ENCODE measurements at places on chromosomes 1 and 21. TPM values are rescaled to one million over a fixed set of nuclear protein-coding genes. Genes with fewer than 3 reads are reported as not detected.
A peak's percentile ranks its signal among the peaks of the same experiment; 100 is the strongest.

DNA sequence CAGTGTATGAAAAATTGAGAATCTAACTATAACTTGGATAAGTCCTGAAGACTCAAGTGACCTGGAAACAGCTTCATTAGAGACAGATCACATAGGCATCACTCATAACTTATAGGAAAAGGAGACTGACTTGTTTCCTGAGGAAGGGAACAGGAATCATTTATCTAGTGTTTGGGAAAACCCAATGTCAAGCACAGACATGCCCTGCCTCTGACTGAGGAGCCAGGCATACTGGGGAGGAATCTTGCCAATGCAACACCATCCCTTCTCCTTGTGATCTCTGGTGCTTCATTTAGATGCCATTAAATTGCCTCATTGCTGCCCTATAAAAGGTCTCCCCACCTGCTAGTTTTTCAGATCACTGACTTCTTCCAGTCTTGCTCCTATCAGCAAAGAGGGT, 10.3 kb downstream of the LCE4A start:
- no peak overlapping the region for H3K4me3 ChIP-seq
- no peak for DNase-seq
- no peaks in the 10 kb centered on the region for H3K36me3 ChIP-seq
- no peak overlapping the region for H3K27ac ChIP-seq
- no peaks in the 10 kb centered on the region for H3K27me3 ChIP-seq

DNA sequence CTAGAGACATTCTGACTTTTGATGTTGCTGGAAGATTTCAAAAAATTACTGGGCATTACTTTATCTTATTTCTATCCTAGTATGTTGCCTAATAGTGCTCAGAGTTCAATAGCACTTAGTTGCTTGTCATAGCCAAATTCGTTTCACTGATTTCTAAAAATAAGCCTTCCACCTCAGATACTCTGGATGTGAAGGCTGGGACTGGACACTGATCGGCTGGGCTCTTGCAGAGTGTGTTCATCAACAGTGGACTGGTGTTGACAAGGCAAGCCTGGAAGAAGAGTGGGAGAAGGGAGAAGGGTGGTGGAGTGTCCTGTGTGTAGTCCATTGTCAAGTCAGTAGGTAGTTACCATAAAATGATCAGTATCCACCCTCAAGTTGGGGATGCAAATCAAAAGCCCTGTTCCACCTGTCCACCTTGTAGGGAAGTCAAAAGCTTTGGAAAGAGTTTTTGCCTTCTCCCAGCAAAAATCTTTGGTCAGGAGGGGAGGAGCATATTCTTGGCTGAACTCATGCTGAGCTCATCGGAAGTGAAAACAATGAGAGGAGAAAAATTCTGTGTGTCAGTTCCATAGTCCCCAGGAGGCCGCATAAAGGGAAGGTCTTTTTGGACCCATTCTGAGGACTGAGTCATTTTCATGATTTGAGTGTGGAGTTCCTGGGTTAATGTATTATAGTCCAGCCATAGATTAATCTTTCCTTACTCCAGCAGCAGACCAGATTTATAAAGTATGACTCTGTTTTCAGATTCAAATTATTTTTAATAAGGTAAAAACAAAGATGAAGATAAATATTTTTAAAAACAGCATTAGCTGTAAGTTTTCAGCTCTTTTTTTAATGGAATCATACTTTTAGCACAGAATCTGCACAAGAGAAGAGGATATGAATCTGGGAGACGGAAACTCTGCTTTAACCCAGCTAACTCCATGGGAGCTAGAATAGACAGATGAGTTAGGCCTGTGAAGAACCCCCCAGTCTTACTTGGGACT, 99.5 kb upstream of the BMP8A start:
- peaks cover 78% of the 10 kb centered on the region for H3K4me1 ChIP-seq
- peaks cover 23% of the 10 kb centered on the region for H3K36me3 ChIP-seq
- peak overlapping the region; percentile 15 for H3K4me3 ChIP-seq
- H3K27me3 ChIP-seq = no peaks in the 10 kb centered on the region
- DNase-seq = peak; percentile 91
- H3K27ac ChIP-seq = peak overlapping the region; percentile 94

GRCh38 chr1:24151175-24151533, 8.2 kb upstream of the IL22RA1 start:
- no peak overlapping the region for H3K4me3 ChIP-seq
- peaks cover 12% of the 10 kb centered on the region for H3K4me1 ChIP-seq
- DNase-seq = no peak

DNA sequence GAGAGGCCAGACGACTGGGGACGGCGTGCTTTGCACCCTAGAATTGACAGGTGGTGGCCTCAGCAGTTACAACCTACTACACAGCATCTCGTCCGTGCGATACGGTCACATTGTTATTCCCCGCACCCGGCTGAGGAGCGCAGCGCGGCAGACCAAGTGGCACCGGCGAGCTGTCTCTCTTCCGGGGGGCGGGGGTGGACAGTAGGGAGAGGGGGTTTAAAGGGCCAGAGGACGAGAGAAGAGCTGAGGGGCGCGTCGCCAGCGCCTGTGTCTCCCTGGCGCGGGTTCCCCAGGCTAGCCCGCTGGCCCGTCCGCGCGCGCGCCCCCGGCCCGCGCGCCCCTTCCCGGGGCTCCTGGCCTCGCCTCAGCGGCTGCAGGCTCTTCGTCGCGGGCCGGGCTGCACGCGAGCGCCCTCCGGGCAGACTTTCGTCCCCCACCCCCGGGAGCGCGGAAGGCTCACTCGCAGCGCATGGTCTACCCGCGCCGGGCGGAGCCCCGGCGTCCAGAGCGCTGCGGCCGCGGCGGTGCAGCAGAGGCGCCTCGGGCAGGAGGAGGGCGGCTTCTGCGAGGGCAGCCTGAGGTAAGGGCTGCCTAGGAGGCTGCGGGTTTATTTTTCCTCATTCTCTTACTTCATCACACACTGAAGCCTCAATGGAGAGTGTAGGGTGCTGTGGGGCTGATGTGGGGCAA, at the start of gene PDE4B:
PDE4B (plus strand) TSS at position 227 of the 690 bp plus-strand sequence.
- peaks cover 17% of the 10 kb centered on the region for H3K27me3 ChIP-seq
- peak within 1 kb of the TSS; percentile 68 for H3K4me3 ChIP-seq
- H3K36me3 ChIP-seq = no peaks in the 10 kb centered on the region
- H3K4me1 ChIP-seq = peaks cover 8% of the 10 kb centered on the region

SNX7 gene
- 39.9 TPM for total RNA-seq

- H3K27ac ChIP-seq = no peak overlapping the region
- no peaks in the 10 kb centered on the region for H3K27me3 ChIP-seq
- H3K4me1 ChIP-seq = no peaks in the 10 kb centered on the region
- DNase-seq = no peak
Observed at GRCh38 chr1:56028244-56028643, 551.1 kb downstream of the PLPP3 start.

FAM177B gene
- not detected for total RNA-seq

GRCh38 chr1:183716286-183716685, 63.2 kb upstream of the APOBEC4 start:
- H3K27me3 ChIP-seq = no peaks in the 10 kb centered on the region
- no peak overlapping the region for H3K27ac ChIP-seq
- no peak for DNase-seq
- no peaks in the 10 kb centered on the region for H3K4me1 ChIP-seq
- H3K4me3 ChIP-seq = no peak overlapping the region

DNA sequence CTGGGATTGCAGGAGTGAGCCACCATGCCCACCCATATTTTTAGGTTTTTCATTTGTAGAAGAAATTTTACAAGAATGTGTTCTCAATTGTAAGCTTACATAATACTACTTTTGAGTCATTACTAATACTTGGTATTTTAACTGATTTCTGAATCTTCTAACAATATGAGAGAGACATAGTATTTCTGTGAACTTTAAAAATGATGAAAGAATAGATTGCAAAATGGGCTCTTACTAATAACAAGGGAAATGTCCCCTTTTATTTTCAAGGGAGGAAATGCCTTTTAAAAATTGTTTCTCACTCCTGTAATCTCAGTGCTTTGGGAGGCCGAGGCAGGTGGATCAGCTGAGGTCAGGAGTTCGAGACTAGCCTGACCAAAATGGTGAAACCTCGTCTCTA, 5.9 kb downstream of the AGO3 start:
- no peaks in the 10 kb centered on the region for H3K27me3 ChIP-seq
- no peak overlapping the region for H3K27ac ChIP-seq
- H3K36me3 ChIP-seq = no peaks in the 10 kb centered on the region
- DNase-seq = no peak
- H3K4me1 ChIP-seq = peaks cover 5% of the 10 kb centered on the region

DNA sequence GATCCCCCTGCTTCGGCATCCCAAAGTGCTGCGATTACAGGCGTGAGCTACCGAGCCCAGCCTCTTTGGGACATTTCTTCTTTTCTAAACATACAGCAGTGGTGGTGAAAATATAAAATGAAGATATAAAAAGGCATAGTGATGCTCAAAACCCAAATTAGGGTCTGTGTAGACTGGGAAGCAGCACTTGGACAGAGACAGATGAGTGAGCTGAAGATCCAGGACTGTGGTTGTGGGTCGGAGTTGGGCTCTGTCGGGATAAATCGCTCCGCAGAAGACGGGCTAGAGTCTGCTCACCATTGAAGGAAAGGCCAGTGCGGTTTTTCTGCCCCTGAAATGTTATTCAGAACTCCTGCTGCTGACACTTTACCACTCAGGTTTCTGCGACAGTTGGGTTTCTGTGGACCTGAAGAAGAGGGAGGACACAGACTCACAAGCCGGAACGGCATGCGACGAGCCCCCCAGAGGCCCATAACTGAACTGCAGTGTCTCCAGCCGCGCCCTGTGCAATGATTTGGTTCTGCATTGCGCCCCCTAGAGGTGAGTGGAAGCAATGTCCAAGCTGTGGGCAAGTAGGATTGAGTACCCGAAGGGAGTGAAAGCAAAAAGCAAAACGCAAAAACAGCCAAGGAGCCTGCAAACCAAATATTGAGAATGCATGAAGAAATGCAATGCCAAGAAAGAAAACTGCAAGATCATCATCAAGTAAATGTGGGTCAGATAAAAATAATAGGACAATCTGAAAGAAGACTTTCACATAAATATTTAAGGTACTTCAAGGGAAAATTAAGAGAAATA, 66.6 kb downstream of the GABPA start:
- no peaks in the 10 kb centered on the region for H3K4me1 ChIP-seq
- peaks cover 3% of the 10 kb centered on the region for H3K27me3 ChIP-seq
- H3K27ac ChIP-seq = no peak overlapping the region

DNA sequence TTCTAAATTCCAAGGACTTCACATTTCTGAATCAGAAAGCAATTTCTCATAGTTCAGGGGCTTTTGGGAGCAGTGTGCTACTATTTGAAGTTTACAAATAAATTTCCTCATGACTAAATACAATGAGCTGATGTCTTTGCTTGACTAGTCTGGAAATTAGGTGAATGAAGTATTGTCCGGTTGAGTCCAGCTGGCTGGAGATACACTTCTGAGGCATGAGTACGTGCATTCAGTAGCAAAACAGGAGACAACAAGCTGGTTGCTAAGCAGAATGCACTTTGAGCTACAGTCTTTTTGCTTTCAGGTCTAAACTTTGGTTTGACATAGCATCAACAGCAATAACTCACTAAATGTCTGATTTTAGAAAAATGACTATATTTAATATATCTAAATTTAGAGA, 27.1 kb downstream of the ZNHIT6 start:
- no peak overlapping the region for H3K4me3 ChIP-seq
- DNase-seq = peak; percentile 69
- peak overlapping the region; percentile 11 for H3K27ac ChIP-seq

Data from astrocyte (in vitro differentiated cells and primary cell).